ENCODE measurements at places on chromosomes 1 and 21.

DNA sequence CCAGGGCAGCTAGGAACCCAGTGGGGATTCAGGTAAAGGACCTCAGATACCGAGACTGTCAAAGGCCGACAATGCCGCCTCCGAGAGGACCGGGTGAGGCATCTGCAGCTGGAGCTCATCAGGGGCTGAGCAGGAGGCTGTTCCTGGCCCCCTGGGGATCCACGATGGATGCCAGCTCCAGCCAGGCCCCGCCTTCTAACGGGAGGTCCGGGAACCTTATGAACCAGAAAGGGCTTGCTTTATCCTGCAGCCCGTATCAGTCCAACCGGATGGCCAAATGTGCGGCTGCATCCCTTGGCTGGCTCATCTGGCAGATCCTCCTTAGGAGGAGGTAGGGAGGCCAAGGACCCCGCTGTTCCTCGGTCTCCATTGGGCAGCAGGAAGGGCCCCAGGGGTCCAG is 32.0 kb downstream of the SLC45A1 start:
- DNase-seq: no peak
- no peaks in the 10 kb centered on the region for H3K4me1 ChIP-seq
- H3K36me3 ChIP-seq: peaks cover 1% of the 10 kb centered on the region
- no peak overlapping the region for H3K4me3 ChIP-seq
- H3K27ac ChIP-seq: no peak overlapping the region

DNA sequence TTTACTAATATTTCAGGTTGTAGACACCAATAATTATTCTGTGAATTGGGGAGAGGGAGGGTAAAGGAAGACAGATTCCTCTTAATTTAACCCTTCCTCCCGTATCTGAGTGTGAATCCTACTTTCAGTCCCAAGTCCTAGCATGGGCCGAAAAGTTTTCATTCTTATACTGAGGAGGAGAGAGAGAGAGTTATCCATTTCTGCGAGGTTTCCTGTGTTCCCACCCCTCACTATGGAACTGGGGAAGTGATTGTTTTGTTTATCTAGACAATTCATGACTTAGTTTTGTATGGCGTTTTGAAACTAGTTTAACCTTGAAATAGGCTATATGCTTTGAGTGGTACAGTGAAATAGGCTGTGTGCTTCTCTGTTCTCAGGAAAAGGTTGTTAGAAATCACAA is 134.0 kb upstream of the DPYD start:
- peak overlapping the region; percentile 73 for H3K4me3 ChIP-seq
- H3K27me3 ChIP-seq: peaks cover 14% of the 10 kb centered on the region
- H3K27ac ChIP-seq: no peak overlapping the region
- no peaks in the 10 kb centered on the region for H3K4me1 ChIP-seq

DNA sequence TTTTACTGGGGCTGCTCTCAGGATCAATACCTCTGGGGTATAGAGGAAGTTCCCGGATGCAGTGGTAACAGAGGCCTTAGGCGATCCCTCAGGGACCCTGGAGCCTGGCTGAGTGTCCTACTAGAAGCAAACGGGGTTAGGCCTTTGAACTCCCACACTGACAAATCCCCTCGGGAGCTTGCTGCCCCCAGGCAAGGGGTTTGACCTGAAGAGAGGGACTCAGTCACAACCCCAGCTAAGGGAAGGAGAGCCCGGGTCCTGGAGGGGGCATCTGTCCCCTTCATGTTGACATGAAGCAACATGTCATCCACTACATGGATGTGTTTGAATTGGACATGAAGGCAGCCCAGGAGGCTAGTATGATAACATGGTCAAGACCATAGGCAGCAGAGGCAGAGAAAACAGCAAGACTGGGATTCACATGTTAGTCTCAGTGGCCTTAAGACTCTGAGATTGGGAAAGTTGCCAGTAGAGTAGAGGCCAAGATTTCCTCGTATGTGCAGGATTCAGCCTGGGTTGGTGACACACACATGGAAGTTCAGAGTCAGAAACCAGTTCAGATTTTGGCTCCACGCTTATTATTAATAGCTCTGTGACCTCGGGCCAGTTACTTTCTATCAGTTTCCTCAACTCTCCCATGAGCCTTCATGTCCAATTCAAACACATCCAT is 101.5 kb downstream of the KCNN3 start:
- H3K4me3 ChIP-seq: no peak overlapping the region
- H3K4me1 ChIP-seq: peaks cover 6% of the 10 kb centered on the region
- no peaks in the 10 kb centered on the region for H3K27me3 ChIP-seq
- no peak overlapping the region for H3K27ac ChIP-seq

GRCh38 chr1:193549081-193549480 is 362.7 kb upstream of the B3GALT2 start:
- H3K4me3 ChIP-seq: no peak overlapping the region
- no peaks in the 10 kb centered on the region for H3K4me1 ChIP-seq
- no peaks in the 10 kb centered on the region for H3K27me3 ChIP-seq
- no peak for DNase-seq
- H3K36me3 ChIP-seq: no peaks in the 10 kb centered on the region
- no peak overlapping the region for H3K27ac ChIP-seq
